ENCODE measurements at places on chromosomes 2 and 18.

DNA sequence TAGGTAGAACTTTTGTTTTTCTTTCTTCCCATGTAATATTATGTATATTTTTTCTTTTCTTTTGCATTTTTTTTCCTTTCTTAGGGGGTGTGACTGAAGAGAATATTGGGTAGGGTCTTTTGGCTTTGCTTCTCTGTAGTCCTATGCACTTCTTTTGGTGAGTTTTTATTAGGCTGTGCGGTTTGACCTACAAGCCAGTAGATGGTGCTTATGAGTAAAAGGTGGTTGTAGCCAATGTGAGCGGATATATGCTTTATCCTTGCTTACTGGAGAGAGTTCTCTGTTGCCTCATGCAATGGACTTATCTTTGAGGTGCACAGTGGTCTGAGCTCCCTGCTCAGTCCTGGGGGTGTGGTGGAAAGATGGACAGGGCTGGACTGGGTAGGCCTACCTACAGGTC, 52.7 kb downstream of the DSEL start:
- no peak for DNase-seq

DNA sequence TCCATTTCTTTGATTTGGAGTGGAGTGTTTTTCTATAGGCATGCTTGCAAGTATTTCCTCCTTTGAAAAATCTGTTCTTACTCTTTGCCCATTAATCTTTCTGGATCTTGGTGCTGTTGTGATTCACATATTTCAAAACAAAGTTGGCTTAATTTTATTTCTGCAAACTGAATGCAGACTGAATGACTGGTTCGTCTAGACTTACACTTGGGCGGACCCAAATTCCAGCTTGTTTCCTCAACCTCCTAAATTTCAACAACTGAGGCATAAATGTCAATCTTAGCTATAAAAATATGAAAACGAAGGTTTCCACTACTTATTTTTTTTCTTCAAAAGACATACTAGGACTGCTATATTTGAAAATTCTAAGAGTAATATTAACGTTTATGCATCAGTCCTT, 59.0 kb downstream of the ANKRD44 start:
- no peak for DNase-seq

- DNase-seq: no peak
These were observed 33.2 kb downstream of the ERLEC1 start for GRCh38 chr2:53820048-53820447.

- no peak for DNase-seq
These were observed 280.3 kb downstream of the CCDC85A start for GRCh38 chr2:56464066-56464465.

- DNase-seq: no peak
These were observed 60.5 kb upstream of the ZNG1B start for GRCh38 chr2:113376913-113377445.

Data from stimulated activated CD4-positive, alpha-beta T cell treated with anti-CD3 and anti-CD28 coated beads, Interleukin-12 subunit alpha, Interleukin-12 subunit beta, amount 100 ng/mL, for 48 hours (primary cell).